Cortex of kidney (tissue), 1 donor: ENCODE measurements at places on chromosomes 7 and 10.

GRCh38 chr10:127135844-127136577, 60.4 kb downstream of the INSYN2A start:
- no peak for DNase-seq

GRCh38 chr7:118573085-118573484, 348.6 kb downstream of the ANKRD7 start:
- no peak for DNase-seq

- DNase-seq = no peak
These were observed 56.6 kb downstream of the VOPP1 start for GRCh38 chr7:55515569-55516279.

DNA sequence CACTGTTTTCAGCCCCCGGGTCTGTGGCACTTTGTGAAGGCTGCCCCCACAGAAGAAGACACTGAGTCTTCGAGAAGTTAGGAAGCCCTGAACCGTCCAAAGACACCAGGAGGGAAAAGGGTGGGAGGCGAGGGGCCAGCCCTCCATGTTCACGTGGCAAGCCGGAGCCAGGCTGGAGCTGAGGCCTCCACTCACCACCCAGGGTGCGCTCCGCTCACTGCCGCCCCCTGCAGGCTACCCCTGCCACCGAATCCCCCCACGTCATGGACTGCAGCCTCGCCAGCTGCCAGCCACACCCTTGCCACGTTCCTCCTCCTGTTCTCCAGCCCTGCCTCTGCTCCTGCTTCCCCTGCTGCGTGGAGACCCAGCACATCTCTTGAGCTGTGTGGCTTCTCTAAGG, 59.0 kb upstream of the EN2 start:
- DNase-seq = no peak

GRCh38 chr7:31027161-31027965, 24.7 kb upstream of the ADCYAP1R1 start:
- DNase-seq = no peak

DNA sequence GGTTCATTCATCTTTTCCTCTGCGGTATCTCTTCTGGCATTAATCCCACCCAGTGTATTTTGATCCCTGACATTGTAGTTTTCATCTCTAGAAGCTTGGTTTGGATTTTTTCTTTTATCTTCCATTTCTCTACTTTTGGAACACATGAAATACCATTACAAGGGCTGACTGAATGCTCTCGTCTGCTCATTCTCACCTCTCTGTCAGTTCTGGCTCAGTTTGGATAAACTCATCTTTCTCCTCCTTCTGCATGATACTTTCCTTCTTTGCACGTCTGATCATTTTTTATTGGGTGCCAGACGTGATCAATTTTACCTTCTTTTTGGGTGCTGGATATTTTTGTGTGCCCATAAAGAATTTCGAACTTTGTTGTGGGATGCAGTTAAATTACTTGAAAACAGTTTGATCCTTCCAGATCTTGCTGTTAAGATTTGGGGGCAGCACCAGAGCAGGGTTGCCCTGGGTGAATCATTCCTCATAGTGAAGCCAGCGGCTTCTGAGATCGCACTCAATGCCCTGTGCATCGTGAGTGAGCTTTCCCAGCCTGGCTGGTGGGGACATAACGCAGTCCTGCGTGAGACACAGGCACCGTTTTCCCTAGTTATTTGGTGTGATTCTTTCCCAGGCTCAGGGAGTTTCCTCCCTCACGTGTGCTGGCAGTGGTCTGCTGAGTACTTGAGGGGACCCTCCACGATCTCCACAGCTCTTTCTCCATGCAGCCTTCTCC, 53.8 kb downstream of the LHPP start:
- no peak for DNase-seq

DNA sequence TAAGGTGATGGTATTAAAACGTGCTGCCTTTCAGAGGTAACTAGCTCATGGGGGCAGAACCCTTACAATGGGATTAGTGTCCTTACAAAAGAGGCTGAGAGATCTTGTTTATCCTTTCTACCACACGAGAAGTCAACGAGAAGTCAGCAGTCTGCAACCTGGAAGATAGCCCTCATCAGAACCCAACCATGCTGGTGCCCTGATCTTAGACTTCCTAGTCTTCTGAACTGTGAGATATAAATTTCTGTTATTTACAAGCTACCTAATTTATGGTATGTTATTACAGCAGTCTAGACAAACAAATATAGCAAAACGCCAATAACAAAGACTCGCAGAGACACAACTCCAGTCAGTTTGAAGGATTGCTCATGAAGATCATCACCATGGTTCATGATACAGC, 157.5 kb upstream of the TMEM106B start:
- DNase-seq = no peak

DNA sequence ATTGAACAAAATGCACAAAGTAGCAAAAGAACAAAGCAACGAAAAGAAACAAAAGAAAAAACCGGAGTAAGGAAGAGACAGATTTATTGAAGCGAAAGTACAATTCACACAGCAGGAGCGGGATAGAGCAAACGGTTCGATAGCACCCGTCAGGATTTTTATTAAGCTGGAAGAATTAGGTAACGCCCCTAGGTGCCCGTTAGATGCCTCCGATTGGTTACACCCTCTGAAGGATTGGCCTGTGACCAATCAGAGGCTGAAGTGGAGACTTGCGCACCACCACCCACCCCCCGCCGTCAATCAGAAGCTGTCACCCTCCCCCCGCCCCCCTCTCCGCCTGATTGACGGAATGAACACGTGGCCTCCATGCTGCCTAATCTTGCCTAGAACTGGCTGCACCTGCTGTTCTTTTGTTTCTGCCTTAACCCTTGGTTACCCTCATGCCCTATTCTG, 16.8 kb downstream of the OCM2 start:
- DNase-seq = no peak

DNA sequence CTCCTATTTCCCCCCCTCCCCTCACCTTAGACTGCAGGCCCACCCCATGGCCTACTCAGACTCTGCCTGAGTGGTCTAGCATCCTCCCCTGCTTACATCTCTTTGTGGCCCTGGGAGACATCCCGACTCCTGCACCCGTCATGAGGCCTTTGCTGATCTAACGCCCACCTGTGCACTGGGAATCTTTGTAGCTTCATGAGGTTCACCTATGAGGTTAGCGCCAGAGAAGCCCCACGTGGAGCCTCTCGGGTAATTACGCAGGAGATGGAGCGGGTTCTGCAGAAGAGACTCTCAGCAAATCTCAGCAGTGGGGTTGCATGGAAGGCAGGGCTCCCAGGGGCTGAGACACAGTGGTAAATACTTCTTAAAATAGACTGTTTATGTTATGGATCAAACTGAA, 43.5 kb upstream of the HSPA12A start:
- DNase-seq = no peak

DNA sequence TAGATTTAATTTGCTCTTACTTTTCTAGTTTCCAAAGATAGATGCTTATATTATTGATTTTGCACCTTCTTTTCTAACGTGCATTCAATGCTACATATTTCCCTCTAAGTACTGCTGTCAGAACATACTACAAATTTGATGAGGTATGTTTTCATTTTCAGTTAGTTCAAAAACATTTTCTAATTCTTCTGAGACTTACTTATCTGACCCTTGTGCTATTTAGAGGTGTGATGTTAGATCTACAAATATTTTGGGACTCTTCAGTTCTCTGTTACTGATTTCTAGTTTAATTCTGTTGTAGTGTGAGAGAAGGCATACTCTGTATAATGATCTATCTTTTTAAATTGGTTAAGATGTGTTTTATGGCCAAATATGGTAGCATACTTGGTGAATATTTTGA, 97.8 kb upstream of the TMEM168 start:
- DNase-seq = no peak

DNA sequence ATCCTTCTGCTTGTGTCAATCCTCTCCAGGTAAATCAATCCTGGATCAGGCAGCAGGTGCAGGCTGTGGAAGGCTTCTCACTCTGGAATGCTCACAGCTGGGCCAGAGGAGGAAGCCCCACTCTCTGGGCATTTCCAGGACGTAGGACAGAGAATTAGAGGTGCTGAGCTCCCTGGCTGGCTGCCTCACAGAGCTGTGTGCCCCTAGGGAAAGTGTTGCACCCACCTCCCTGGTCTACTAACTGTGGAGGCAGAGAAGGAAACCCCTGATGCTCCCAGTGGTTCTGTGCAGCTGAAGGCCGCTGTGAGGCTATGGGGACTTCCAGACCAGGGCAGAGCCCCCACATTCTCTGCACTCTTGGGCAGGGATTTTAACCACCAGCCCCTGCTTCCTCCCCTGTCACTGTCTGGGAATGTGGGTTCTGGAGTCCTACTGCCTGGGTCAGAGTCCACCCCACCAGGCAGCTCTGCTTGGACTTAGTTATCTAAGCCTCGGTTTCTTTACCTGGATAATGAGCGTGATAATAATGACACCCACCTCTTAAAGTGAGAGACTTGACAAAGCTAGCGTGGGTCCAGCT, 73.5 kb upstream of the EEPD1 start:
- no peak for DNase-seq

DNA sequence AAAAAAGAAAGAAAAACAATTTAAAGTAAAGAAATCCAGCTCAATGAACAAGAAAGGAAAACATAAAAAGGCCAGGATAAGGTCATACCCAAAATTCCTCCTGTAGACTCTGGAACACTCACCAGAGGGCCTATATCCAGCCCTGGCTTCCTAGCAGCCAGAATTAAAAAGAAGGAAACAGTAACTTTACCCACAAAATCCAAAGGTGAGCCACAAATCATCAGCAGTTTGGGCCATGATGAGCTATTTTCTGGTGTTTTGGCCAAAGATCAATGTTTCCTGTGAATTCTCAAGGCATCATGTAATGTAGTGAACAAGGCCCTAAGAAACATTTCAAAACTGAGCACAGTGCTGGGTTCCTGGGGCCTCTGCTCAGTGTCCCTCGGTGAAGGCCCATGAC, 87.8 kb downstream of the LARP4B start:
- DNase-seq = no peak

DNA sequence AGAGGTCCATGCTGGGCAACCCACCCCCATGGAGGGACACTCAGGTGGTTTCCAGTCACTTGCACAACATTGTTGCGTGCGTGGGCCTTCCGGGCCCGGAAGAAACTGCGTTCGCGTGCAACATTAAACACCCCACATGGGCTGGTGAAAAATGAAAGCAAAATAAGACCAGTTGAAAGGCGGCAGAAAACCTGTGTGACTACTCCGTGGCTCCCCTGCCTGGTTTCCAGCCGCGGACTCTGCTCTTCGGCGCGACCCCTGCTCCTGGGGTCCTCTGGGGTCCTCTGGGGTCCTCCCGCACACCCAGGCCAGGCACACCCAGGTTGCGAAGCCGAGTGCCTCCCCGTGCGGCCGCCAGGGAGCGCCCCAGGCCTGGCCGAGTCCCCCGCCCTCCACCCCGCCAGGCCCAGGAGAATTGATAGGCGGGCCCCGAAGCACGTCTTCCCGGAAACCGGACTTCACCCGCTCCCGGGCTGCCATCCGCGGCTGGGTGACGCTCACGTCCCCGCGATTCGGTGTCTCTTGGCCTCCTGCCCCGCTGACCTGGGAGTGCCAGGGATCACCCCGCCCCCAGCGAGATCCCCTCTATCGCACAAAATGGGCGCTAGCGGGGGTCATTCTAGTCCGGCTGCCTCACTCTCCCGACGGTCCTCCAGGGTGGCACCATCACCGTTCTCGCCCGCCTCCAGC, 1.9 kb upstream of the SH2D4B start:
- DNase-seq = no peak

- no peak for DNase-seq
These were observed 71.9 kb upstream of the AMPH start for GRCh38 chr7:38703093-38703492.

- no peak for DNase-seq
These were observed 202.8 kb upstream of the AKR1E2 start for GRCh38 chr10:4623200-4623599.

- no peak for DNase-seq
These were observed 49.4 kb downstream of the CLEC2L start for GRCh38 chr7:139572704-139573385.

- no peak for DNase-seq
These were observed 117.2 kb downstream of the MYOF start for GRCh38 chr10:93364966-93365365.

DNA sequence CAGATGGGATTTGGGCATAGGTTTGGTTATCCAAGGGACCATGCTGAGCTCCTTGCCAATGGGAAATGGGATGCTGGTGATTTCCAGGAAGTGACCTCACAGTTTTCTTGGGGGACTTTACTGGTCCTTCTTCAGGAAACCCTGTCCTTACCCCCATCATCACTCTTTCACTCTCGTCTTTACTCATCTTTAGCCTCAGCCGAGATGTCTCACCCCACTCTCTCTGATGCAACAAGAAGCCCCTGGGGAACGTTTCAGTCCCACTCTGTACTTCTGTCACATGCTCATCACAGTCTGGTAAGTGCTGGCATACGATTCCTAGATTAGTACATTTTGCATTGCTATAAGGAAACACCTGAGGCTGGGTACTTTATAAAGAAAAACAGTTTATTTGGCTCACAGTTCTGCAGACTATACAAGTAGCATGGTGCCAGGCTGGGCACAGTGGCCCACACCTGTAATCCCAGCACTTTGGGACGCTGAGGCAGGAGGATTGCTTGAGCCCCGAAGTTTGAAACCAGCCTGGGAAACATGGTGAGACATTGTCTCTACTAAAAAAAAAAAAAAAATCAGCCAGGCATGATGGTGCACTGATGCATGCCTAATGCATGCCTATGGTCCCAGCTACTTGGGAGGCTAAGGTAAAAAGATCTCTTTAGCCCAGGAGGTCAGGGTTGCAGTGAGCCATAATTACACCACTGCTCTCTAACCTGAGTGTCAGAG, 63.5 kb upstream of the VKORC1L1 start:
- no peak for DNase-seq

GRCh38 chr10:44261710-44262455, 123.0 kb downstream of the CXCL12 start:
- no peak for DNase-seq

- DNase-seq = no peak
These were observed 103.8 kb downstream of the HTR5A start for GRCh38 chr7:155173905-155174304.

DNA sequence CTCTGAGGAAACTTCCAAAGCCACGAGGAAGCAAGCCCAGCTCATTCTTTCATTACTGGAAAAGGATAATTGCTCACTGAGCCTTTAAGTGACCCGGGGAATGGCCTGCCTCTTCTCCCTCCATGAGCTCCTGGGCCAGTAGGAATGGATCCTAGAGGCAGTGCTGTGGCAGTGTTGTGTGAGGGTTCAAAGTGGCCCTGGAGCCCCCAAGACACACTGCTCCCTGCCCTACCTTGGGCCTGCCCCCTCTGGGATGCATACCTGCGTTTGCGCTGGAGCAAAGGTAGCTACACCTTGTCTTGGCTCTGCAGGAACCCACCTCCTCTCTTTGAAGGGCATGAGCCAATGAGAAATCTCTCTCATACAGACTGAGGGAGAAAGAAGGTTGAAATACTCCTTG, 115.8 kb upstream of the ANLN start:
- DNase-seq = no peak
